HepG2 (cell line): ENCODE measurements at places on chromosomes 16 and 17.

DNA sequence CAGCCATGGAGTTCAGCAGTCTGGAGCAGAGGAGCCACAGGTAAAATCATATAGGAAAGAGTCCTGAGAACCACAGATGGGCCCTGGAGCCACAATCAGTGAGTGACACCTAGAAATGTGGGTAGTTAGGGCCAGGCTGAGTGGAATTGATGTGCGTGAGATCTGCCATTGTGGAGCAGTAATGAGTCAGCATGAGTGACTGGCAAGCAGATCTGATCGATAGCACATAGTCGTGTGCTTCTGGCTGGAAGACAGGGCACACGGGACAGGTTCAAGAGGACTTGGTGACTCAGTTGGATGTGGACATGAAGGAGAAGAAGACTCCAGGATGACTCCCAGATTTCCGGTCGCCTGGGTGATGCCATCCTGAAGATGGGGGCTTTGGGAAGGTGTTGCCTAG, 12.3 kb downstream of the ADORA2B start:
- no peak for DNase-seq

DNA sequence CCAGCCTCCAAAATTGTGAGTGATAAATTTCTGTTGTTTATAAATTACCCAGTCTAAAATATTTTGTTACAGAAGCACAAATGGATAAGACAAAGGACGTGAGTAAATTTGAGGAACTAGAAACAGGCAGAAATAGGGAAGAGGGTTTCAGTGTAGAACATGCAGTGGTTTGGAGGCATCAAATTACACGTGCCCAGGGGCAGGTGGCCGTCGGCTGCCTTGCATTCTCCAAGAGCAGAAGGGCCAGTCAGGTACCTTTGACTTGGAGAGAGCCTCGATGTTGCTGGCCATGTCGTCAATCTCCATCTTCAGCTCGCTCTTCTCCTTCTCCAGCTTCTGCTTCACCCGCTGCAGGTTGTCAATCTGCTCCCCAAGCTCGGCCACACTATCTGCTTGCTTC, 54.3 kb downstream of the MYH13 start:
- DNase-seq, result no peak

GRCh38 chr17:9520649-9521048, 55.0 kb downstream of the STX8 start:
- DNase-seq, result no peak

GRCh38 chr16:10920726-10921427, 21.4 kb downstream of the DEXI start:
- DNase-seq, result no peak

DNA sequence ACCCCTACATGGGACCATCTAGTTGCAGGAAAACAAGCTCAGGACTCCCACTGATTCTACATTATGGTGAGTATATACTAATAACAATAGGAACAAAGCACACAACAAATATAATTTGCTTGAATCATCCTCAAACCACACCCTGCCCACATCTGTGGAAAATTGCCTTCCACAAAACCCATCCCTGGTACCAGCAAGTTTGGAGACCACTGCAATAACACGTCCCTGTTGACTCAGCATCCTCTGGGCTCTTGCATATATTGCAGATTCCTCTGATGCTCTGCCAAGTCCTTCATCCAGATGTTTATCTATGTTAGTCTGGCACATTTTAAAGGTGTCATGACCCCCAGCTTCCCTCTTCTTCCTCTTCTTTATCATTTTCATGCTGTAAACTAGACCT, 138.4 kb downstream of the PCTP start:
- no peak for DNase-seq

DNA sequence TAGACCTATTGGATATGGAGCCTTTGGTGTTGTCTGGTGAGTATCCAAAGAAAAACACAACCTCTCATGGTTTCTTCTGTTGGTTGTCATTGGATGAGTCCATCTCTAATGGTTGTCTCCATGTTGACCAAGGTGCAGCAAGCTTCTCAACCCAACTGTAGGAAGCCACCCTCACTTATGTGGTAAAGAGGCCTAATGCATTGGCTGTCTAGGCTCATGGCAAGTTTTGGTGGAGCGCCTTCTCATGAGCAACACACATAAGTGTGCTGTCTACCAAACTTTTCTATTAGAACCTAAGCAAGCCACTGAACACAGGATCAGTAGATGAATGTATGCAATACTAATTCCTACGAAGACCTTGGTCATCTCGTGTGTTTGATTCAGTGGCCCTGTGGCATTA, 819 bp downstream of the NLK start:
- DNase-seq, result no peak

DNA sequence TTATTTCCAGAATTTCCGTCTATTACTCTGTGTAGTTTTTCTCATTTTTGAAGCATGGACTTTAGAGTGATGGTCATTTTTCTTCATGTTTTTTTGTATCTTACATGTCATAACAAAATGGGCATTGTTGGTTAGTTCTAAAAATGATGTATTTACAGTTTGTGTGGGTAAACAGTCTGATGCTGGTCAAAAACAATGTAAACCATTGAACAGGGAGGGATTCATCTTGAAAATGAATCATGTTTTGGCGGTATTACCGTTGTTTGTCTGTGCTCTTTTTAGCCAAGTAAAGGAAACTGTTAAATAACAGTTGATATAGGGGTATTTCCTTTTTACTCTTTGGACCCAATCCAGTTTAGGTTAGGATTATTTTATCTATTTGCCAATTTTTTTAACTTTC, 315.8 kb downstream of the BCAS3 start:
- no peak for DNase-seq

DNA sequence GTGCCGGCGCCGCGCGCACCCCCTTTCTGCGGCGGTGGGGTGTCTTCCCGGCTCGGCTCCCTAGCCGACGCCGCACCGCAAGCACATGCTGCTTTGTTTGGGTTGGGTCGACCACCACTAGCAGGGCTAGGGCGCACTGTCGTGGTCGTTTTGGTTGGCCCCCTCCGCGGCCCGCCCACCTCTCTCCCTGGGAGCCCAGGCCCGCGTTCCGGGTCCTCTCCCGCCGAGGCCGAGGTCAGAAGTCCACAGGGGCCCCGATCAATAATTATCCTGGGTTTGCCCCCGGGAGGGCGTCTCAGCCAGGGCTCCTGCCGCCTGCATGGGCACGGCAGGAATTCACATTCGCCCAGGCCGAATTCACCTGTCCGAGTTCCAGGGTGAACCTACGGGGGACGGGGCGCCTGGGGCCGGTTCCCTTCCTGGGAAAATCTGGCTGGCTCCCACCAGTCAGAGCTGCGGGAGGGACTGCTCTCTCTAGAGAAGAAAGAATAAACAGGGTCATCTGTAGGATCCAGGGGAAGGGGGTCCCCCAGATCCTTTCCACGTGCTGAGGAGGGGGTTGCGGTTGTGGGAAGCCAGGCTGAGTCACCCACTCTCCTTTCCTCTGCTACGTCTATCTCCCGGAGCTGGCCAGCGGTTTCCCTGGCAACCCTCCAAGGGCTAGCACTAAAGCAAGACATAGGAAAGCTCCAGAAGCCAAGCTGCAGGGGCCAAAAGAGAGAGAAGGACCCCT, 584 bp upstream of the STAT5B start:
- DNase-seq, result peak; percentile 73
